ENCODE measurements at places on chromosomes 12 and 14.

DNA sequence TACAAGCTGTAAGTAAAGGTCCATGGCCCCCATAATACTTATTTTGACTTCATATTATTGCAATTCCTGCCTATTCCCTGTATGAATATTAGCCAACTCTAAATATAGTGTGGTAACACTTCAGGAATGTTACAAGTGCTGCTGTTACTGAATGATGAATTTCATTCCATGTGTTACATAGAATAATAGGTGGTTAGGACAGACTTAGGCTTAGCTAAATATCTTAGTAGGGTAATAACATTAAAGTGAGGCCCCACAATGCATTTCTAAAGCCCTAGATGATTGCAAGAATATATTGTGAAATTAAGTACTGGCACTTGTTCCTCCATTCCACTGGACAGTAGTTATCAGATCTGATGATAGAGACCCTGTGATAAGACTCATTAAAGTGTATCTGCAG lies 182.7 kb downstream of the PCNX1 start:
- DNase-seq: no peak

- DNase-seq: no peak
These were observed 336.7 kb downstream of the GALC start for GRCh38 chr14:87656315-87656714.

DNA sequence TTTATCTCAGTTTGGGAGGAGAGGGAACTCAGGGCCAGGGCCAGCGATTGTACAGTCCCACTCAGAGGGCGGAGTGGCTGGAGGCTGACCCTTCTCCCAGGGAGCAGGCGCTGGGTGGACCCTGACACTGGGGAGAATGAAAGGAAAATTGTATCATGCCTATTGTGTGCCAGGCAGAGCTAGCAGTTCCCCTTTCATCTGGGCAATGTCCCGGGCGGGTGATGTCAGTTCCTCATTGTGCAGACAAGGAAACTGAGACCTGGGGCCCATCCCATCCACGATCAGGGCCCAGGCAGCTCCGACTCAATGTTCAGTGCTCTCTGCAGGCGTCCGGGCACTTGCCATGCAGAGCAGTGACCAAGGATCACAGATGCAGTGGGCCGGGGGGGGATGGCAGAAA lies 101.9 kb upstream of the RTL1 start:
- DNase-seq: no peak

DNA sequence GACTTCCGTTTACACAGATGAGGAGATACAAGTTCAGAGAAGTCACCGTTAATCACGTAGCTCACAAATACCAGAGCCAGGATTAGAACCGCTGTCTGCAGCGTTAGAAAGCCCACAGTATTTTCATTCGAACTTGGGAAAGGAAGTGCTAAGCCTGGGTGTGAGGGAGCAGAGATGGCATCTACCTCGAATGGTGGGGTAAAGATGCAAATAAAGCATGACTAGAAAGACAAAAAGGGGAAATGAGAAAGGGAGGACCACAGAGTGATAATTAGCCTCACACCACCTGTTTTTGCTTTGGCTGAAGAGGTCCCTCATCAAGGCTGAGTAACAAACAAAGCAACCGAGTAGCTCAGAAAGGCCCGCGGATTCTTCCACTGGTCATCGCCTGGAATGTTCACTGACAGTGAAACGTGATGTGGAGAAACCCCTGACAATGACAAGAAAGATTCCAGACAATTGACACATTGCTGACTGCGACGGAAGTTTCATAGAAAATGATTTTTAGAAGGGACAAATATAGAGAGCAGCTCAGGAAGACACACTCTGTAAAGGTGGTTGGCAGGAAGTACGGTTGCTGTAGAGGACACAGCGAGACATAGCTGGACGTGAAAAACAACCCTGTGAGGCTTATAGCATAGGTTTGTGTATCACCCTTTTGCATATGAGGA lies 31.5 kb upstream of the BHLHE41 start:
- no peak for DNase-seq

DNA sequence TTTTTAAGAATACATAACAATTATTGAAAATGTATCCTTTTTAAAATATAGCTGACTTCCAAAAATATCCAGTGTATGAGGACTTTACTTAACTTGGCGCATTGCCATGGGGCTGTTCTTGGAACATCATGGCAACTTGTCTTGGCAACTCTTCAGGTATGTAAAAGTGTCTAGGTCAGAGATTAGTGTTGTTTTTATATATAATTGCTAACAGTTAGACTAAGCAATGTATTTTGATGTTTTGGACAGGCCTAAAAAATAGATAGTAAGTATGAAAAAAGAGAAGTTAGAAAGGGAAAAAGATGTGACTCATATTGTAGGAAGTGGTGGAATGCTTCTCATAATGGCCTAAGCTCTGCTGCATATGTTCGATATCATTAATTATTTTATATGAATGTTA lies 70.9 kb downstream of the MON2 start:
- DNase-seq: no peak

DNA sequence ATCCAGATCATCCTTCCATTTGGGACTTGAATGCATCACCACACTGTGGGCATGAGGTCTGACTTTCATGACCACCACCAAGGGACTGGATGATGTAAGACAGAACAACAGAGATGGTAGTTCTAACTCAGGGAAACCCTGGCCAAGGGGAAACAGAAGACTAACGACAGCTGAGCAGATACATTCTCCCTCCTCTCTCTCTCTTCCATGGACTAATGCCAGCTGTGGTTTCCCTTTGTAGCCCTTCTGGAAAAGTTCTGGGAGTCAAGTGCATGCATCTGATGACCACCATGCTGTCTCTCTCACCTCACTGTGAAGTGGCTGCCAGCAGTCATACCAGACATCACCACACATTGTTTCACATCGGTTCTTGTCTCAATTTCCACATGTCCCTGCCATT lies 3.4 kb downstream of the TAS2R30 start:
- no peak for DNase-seq

GRCh38 chr14:64630778-64631177 lies 73.4 kb upstream of the PLEKHG3 start:
- no peak for DNase-seq

DNA sequence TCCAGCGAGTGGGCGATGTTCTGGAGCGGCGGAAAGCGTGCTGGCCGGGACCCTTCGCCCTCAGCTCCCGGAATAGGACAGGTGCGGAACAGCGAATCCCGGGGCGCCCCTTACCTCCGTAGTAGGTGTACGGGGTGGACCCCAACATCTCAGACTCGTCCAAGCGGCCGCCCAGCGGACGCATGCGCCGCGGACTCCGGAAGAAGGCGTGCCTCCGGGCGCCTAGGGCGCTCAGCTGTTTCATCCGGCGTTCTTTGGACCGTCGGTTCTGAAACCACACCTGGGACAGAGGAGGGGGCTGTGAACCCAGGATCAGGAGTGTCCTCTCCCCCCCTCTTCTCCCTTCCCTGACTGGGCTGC lies 4.5 kb downstream of the LHX5 start:
- DNase-seq: no peak

- no peak for DNase-seq
These were observed 126.0 kb downstream of the PPFIA2 start for GRCh38 chr12:81633127-81633526.

GRCh38 chr14:36852981-36853691 lies 191.5 kb downstream of the PAX9 start:
- DNase-seq: no peak

GRCh38 chr14:95275494-95275893 lies 44.2 kb downstream of the CLMN start:
- no peak for DNase-seq

DNA sequence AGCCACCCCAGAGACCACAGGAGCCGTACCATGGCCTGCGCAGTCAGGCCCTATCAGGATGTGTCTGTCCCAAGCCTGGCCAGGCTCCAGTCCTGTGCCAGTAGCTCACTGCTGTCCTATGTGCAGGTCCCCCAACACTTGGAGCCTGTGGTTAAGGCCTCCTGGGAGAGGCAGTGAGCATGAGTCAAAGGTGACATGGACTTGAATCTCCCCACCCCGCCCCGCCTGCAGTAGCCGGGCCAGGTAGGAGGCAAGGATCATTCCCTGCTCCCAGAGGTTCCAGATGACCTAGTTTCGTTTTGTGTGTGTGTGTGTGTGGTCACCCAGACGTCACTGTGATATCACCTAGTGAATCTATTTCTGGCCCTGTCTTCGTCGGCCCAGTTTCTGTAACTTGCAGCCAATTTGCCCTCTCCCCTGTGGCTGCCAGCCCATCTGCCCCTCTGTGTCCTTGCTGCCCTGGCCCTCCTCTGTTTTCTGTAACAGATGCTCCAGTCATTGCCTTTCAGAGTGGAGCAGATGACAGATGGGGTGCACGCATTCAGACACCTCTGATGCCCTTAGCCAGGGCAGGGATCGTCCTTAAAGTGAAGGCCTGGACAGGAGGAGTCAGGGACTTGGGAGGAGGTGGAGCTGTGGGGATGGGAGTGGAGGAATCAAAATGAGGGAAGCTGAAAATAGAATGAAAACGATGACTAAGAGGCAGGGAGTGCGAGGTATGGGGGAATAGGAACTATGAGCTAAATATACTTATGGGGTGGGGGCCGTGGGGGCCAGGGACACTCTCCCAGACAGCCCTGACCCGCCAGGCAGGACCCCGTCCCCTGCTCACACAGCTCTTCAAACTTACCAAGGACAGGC lies 37.4 kb downstream of the SLC6A12 start:
- no peak for DNase-seq

DNA sequence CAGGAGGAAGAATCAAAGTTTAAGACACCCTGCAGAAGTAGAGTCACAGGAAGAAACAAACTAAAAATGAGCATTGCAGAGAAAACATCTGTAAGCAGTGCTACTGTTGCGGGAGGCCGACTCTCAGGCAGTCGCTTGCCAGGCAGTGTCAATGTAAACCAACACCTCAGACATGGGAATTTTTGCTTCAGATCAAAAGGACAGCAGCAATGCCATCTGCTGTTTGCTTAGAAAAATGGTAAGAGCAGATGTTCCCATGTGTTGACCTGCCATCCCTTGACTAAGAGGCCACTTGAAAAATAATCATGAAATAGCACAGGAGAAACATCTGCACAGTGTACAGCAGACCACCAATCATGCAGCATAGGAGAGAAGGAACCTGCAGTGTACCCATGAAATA lies 196.6 kb downstream of the SLC25A21 start:
- DNase-seq: no peak

- no peak for DNase-seq
These were observed 638.6 kb downstream of the BCL11B start for GRCh38 chr14:98633380-98633779.

GRCh38 chr12:90090929-90091651 lies 382.5 kb upstream of the ATP2B1 start:
- DNase-seq: peak; percentile 41

Measured in neuronal stem cell (in vitro differentiated cells).